ENCODE measurements at places on chromosomes 16 and 17.

DNA sequence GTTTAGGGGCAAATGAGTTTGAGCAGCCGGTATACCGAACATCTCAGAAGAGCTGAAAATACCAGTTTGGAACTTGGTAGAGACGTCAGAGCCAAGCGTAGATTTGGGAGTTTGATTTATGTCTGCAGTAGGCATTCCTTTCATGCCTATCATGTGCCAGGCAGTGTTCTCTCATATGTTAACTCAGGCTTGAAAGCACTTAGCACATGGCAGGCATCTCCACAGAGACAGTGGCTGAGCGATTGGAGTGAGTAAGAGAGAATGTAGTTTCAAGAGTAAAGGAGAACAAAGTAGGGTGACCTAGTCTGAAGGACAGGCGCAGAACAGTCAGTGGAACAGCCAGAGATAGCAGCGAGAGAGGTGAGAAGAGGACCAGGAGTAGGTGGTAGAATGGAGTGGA, 207.0 kb downstream of the FTO start:
- no peak for DNase-seq

DNA sequence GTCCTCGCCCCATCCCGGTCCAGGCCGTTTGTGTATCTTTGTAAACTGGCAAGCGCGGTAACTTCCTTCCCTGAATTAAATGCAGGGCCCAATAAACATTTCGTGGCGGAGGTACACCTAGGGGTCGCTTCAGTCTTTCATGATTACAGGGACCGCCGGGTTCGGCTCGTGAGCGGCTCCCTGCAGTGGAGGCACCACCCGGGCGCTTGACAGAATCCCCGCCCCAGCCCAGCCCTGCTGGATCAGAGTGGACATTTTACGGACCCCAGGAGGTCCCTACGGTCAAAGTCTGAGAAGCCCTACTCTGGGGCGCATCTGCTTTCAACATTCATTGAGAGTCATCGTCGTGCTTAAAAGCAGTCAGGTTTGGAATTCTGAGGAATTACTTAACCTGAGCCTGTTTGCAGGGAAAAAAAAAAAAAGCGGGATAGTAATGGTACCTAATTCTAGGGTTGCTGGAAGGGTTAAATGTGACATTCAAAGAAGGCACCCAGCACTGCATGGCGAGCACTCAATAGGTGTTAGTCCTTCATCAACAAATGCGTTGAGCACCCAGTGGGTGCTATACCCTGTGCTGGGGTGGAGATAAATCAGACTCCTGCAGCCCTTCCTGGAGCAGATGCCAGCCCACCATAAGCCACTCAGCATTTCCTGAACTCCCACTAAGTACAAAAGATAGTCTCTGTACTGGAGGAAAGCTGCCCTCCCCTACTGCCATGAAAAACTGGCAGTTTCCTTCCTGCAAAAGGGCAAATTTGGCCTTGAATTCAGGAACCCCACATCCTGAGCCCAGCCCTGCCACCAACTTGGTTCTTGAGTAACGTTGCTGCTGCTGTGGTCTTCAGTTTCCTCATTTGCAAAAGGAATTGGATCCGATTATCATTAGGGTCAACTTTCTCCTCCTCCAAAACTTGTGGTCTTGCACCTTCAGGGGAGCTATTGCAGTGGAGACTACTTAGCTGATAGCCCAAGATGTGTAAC, 658 bp upstream of the DUSP3 start:
- peak; percentile 49 for DNase-seq

DNA sequence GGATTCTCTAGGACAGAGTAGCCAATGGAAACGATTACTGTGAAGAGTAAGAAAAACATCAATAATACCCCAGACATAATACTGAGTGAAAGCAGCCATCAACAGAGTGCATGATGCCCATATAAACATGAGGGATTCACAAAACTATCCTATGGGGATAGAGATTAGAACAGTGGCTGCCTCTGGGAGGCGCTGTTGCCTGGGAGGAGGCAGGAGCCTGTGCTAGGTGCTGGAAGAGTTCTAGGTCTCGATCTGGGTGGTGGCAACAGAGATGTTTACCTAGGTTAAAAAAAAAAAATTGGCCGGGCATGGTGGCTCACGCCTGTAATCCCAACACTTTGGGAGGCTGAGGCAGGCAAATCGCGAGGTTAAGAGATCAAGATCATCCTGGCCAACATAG, 7.9 kb downstream of the FA2H start:
- DNase-seq, result no peak

DNA sequence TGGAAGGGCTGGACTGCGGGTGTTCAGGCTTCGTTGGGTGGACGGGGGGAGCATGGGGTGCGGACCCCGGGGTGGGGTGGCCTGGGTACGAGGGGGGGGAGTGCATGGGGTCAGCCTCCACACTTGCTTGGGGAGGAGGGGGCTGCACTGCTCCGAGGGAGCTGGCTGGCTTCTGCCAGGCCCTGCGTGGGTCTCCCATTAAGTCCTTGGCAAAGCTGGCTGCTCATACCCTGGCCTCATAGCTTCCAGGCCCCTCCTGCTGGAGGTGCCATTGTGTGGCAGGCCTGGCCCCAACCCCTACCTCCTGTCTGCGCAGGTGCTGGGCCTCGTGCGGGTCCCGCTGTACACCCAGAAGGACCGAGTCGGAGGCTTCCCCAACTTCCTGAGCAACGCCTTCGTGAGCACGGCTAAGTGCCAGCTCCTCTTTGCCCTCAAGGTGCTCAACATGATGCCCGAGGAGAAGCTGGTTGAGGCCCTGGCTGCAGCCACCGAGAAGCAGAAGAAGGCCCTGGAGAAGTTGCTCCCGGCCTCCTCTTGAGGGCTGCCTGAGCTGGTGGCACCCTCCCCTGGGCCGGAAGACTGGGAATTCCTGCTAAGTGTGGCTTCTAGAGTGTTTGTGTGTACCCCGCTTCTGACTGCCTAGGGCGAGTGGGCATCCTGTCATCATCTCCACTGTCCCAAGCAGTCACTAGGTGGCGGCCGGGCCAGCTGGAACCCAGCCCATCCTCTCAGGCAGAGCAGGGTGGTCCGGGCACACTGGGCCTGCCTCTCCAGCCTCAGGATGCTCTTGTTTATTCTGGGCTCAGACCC, 1.5 kb downstream of the NUDT16L1 start:
- DNase-seq, result peak; percentile 73

- DNase-seq, result peak; percentile 67
Observed at GRCh38 chr16:82639666-82640336, 13.0 kb downstream of the CDH13 start.

- DNase-seq, result no peak
Observed at GRCh38 chr17:42323268-42323773, 35.0 kb downstream of the STAT5A start.

- no peak for DNase-seq
Observed at GRCh38 chr16:67697422-67698185, 21.5 kb downstream of the GFOD2 start.

GRCh38 chr17:7440113-7440833, 961 bp downstream of the FGF11 start:
- DNase-seq, result no peak

DNA sequence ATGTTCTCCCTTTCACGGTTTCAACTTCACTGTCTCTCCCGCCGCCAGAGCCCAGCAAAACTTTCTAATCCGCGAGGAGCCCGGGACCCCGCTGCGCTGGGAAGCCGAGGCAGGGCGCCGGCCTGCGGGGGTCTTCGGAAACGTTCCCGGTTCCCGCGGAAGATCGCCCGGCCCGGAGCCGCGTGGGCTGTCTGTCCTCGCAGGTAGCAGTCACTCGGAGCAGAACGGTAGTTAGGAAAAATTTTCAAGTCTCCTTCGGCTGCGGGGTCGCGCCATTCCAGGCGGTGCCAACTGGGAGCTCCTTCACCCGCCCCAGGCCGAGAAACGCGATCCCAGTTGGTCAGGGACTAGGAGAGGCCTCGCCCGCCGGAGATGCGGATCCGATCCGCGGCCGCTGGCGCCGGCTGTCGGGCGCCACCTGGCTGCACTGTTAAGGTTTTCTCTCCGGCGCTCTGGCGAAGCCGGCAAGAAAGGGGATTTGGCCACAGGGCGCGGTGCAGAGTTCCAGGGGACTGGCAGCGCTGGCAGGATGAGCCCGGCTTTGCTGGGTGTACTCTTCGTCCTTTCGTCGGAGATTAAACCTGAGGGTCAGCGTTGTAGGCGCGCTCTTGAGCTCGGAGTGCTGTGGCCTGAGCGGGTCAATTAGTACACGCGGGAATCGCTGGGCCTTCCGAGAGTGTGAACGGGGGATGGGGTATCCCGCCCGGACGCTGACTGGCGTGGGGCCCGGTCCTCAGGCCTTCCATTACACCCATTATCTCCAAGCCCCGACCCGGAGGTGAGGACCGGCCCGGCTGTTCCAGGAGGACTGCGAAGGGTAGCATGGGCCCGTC, 135.4 kb downstream of the KCNJ12 start:
- peak; percentile 84 for DNase-seq

GRCh38 chr17:31841850-31842194, 17.2 kb downstream of the COPRS start:
- no peak for DNase-seq

GRCh38 chr17:7192271-7192937, 13.2 kb upstream of the ASGR1 start:
- no peak for DNase-seq

GRCh38 chr16:63737633-63738032, 1384.2 kb downstream of the CDH11 start:
- DNase-seq, result no peak

DNA sequence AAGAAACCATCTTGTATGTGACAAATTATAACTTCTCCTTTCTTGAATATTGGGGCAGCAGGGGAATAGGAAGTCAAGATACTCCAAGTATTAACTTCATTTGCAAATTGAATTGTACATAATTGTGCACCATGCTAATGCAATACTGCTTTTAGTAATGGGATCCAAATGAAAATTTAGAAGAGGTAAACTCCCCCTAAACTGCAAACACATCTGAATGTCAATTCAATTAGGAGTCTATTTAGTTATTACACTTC, 4.5 kb downstream of the STAT5B start:
- DNase-seq, result no peak

GRCh38 chr16:18039931-18040330, 296.6 kb downstream of the NPIPA8 start:
- DNase-seq, result no peak

DNA sequence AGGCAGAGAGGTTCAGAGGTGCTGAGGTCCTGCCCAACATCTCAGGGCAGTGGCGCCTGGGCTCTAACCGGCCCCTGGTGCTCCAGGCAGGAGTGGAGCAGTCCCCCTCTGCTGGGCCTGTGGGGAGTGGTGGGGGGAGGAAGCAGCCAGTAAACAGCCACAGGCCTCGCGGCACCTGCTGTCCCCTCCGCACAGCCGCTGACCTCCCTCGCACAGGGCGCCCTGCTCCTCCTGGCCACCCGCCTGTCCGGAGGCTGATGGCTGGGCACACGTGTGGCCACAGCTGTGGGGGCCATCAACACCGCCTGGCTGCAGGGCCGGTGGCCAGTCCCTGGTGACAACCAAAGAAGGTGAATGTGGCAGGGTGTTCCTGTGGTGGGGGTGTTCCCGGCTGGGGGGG, 36.8 kb upstream of the PABPN1L start:
- DNase-seq, result no peak

- no peak for DNase-seq
Observed at GRCh38 chr16:89826531-89827382, 1.5 kb upstream of the SPIRE2 start.

DNA sequence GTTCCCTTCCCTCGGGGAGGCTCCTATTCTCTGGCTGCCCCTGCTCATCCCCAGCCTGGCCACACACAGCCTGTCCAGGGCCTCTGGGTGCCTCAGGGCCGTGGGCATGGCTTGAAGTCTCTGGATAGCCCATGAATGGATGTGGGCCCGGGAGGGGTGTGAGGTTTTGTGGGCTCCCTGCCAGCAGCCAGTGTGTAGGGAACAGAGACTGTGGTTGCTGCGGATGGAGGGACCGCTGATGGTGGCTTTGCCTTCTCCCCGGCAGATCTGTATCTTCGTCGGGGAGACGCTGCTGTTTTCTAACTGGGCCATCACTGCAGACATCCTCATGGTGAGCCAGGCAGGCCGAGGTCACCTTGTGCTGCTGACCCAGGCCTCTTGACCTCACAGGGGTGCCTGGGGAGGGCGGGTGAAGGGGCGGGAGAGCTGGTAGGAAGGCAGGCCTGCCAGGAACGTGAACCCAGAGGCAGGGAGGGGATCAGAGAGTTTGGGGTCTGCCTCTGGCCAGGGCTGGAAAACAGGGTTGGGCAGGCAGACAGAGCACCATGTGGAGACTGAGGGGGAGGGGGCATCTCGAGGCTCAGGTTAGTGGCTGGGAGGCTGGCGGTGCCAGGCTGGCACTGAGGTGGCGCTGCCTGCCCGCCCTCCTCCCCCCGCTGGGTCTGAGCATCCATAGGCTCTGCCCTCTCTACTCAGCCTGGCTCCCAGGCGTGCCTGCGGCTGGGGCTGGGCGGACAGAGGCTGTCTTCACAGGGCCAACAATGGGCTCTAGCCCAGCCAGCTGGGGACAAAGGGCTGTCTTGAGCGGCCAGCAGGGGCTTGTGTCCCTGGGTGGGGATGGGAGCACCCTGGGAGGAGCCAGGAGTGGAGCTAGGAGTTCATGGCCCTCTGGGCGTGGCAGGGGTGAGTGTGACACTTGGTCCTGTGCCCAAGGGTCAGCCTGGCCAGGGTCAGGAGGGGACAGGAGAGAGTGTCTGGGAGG, 21.4 kb downstream of the MYBBP1A start:
- DNase-seq, result peak; percentile 97

DNA sequence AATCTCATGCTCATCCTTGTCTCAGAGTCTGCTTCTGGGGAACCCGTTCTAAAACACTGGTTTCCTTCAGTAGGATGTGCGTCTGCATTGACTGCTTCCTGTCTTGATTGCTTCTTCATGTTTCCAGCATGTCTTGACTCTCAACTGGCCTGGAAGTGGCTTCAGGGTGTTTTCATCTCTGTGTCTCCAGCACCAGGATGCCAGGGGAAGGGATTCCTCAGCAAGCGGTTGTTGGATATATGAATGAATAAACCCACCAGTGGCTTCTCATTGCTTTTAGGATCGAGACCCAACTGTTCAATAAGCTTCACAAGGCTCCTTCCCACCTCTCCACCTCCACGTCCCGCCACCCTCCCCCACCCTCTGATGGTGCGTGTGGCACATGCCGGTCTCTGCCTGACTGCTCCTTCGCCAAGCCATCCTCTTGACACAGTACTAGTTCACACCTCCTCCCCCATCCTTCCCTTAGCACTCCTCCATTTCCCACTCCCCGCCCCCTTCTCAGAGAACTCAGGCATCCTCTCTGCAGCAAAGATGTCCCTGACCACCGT, 14.1 kb upstream of the TNS4 start:
- no peak for DNase-seq

- no peak for DNase-seq
Observed at GRCh38 chr17:72219824-72220493, 99.1 kb downstream of the SOX9 start.

DNA sequence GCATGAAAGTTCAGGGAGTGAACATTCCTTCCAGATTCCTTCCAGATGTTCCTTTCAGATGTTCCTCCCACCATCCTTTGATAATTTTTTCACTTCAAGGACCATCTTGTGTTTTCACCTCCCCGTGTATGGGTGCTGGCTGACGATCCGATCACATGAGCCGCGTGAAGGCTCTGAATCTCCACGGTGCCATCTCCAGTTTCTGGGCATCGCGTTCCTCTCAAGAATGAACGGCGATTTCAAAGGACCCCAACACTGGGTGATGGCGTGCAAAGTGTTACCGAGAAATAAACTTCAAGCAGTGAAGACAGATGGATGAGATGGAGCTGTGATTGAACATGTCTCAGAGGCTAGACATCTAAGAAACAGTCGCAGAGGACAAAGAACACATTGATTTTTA, 245.3 kb downstream of the GSG1L start:
- no peak for DNase-seq

All from posterior cingulate gyrus (tissue), 11 donors.